Left colon (tissue), 2 donors: ENCODE measurements at places on chromosomes 4 and X.

GRCh38 chr4:166091912-166092510, 219.0 kb downstream of the TLL1 start:
- no peak for DNase-seq

- DNase-seq = no peak
Measured at GRCh38 chr4:106369456-106370060, 980 bp upstream of the GIMD1 start.

DNA sequence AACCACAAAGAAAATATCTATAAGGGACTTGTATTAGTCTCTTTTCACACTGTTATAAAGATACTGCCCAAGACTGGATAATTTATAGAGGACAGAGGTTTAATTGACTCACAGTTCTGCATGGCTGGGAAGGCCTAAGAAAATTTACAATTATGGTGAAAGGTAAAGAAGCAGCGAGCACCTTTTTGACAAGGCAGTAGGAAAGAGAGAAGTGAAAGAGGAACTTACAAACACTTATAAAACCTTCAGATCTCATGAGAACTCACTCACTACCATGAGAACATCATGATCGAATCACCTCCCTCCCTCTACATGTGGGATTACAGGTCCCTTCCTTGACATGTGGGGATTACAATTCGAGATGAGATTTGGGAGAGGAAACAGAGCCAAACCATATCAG, 856.0 kb downstream of the TRAM1L1 start:
- no peak for DNase-seq

DNA sequence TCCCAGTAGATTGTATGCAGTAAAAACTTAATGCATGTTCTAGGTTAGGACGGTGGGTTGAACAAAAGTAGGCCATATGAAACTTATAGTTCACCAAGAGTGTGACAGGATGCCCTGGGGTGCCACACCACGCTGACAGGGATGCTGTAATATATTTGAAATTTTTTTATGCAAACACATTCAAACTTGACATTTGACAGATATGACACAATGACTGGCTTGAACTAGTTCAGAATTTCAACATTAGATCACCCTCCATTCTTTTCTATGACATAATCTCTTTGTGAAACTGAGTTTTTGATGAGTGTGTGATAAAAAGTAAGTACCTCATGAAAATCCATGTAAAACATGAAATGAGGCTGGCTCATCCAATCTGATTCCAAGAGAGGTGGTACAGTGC, 198.4 kb downstream of the PALLD start:
- DNase-seq = no peak

GRCh38 chrX:9447906-9448305, 17.0 kb upstream of the TBL1X start:
- no peak for DNase-seq

GRCh38 chr4:23788460-23788859, 101.4 kb downstream of the PPARGC1A start:
- no peak for DNase-seq

DNA sequence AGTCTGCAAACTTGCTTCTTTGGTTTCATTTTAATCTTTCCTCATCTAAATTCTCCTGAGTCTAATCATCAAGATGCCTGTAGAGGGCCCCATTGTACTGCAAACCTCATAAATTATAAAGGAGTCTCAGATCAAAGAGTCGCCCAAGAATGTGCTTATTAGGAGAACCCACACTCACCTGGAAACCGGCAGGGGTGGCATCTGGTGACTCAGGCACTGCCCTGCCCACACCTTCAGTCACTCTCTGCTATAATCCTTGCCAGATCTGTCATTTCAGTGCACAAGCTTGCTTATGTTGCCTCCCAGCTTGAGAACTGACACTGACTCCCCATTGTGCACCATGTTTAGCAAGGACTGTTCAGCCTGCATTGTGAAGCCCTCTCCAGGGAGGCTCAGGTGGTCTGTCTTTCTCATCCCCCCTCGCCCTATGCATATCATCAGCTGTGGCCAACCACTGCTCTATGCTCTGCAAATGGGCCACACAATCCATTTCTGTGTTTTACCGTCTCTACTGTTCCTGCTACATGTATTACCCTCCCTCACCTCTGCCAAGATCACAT, 12.4 kb downstream of the EPGN start:
- peak; percentile 24 for DNase-seq

- no peak for DNase-seq
Measured at GRCh38 chrX:148070504-148070877, 89.4 kb downstream of the FMR1NB start.

DNA sequence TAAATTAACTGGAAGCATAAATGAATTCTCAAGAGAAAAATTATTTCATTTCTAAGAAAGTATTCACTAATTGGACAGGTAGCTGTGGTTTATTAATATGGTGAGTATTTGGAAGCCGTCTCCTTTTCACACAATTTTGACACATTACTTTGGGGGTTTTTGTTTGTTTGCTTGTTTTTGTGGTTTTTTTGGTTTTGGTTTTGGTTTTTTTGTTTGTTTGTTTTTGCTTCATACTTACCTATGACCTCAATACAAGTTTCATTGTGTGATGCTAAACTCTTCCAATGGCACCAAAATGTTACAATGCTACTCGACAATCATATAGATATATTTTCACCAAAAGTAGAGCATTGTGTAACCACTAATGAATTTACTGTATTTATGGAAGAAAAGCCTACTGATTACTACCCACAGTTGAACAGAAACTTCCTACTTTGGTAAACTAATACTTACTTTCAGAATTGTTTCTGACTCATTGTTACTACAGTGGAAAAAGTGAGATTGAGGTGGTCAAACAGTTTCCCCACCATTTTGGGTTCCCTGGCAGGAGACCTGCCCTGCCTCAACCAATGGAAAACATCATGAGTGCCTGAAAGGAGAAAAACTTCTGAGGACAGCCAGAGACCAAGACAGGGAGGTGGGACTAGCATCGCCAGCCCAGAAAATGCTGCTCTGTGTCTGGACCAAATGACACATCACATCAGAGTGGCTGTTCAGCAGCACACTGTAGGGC, 443.1 kb downstream of the HNRNPD start:
- DNase-seq = no peak

DNA sequence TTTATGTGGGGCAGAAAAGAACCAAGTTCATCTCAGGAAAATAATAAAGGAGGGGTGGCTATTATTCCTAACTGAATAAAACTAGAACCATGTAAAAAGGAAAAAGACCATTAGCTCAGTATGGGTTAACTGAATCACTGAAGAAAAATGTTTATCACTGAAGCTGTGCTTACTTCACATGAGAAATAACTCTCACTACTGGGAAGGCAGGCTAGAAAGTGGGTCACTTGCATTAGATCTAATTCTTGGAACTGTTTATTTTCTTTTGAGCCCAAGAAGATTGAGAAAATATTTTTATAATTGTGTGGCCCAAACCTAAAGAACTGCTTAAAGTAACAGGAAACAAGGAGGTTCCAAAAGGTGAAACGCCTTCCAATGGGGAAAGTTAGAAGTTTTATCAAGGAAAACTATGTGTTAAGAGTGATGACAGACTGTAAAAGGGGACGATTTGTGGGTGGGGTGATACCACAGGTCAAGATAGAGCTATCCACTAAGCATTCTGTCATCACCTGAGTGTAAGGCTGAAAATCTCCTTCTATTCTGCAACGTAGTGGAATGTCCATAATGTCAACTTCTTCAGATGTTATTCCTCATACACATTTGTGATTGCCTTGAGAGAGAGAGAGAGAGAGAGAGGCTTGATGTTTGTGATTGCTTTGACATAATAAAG, 1083.5 kb downstream of the PCDH7 start:
- no peak for DNase-seq

- DNase-seq = peak; percentile 72
Measured at GRCh38 chr4:184267673-184268583, 50.3 kb upstream of the ENPP6 start.

GRCh38 chrX:102345916-102346315, 93.9 kb downstream of the NXF2B start:
- peak; percentile 83 for DNase-seq

DNA sequence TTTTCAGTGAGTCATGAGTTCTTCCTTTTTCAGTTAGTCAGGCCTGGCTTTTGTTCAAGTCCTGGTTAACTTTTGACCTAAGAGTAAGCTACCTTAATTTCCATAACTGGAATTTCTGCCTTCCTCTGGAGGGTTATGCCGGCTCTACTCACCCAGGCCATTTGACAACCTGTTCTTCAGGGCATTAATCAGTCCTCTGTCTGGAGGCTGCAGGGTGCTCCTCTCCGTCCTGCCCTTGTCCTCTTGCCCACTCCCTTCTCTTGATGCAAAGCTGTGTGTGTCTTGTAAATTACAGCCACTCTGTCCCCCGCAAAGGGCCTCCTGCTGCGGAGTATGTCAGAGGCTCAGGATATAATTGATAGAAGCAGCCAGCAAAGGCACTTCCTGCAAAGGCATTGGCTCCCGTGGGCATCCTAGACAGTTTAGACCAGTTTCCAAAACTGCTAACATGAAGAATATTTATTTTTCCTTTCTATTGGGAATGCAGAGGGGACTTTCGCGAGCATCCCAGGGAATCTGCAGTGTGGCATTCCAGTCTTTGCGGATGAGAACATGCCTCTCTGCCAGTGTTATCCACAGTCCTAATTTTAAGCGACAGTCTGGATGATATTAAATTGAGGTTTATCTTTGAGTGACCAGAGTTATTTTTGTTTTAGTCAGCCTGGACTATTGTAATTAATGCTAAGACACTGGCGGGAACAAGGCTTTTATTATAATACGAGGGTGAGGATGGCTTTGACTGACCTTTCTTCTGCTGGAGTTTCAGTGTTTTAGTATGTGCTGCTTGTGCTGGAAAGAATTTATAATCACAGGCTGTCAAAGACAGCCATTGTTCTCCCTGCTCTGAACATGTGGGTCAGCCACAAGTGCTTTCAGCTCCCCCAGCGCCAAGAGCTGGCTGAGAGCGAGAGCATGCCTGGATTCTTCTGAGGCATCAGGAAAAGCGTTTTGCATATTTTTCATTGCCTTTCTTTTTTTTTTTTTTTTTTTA, 74.2 kb downstream of the LIMCH1 start:
- peak; percentile 45 for DNase-seq

GRCh38 chr4:9996319-9997110, 24.8 kb downstream of the SLC2A9 start:
- DNase-seq = peak; percentile 87

DNA sequence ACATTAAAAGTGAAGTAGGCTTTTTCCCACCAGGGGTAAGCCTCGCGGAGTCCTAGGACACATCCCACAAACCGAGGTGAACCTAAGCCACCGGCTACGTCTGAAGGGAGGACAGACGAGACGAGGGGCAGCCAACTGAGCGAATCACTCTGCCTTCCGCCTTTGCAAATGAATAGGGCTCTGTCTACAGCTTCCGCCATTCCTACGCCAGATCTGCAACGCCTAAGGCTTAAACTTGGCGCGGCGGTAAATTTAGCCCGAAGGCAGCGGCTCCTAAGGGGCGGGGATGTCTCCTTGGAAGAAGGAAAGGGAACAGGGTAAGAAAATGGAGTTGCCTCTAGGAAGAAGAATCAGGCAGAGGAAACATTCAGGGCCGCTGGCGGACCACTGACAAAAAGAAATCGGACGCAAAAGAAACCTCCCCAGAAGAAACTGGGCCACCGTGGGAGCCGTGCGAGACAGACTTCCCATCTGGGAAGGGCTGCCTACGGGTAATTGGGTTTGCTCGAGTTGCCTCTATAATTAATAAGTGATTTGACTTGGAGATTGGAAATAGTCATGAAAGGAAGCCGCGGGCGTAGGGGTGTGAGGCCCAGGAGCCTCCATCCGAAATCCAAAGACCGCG, 90.5 kb downstream of the BCOR start:
- DNase-seq = no peak

- no peak for DNase-seq
Measured at GRCh38 chr4:41211951-41212615, 2.3 kb downstream of the APBB2 start.

DNA sequence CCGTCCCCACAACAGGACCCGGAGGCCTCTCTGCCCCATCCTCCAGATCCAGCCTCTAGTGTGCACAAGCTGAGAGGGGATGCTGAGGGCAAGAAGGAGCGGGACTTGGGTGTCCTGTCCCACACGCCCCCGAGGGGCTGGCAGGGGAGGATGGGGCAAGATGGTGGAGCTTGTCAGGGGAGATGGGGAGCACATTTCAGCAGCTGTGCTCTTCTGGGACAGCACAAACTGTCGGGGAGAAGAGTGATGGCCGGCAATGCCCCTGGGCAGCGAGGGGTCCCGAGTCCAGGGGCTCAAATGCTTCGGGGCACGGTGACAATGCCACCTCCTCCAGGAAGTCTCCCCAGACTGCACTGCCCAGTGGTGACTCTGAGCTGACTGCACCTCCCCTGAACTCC, 134.5 kb downstream of the FAM53A start:
- DNase-seq = no peak

DNA sequence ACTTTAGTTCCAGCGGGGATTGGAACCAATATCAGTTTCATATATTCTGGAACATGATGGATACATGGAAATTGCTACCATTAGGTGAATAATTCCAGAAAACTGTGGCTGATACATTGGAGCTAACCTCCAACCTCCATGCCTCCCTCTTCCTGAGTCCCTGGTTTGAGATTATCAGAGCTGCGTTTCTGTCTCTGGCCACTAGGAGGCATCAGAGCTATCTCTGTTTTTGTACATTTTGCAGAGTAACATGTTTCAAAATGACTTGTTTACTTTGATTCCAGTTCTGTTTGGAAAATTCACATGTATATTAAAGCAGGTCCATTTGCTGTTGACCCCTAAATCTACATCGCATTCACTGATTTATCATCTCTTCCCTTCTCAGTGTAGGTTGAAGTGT, 2.4 kb upstream of the RAB40AL start:
- DNase-seq = no peak

DNA sequence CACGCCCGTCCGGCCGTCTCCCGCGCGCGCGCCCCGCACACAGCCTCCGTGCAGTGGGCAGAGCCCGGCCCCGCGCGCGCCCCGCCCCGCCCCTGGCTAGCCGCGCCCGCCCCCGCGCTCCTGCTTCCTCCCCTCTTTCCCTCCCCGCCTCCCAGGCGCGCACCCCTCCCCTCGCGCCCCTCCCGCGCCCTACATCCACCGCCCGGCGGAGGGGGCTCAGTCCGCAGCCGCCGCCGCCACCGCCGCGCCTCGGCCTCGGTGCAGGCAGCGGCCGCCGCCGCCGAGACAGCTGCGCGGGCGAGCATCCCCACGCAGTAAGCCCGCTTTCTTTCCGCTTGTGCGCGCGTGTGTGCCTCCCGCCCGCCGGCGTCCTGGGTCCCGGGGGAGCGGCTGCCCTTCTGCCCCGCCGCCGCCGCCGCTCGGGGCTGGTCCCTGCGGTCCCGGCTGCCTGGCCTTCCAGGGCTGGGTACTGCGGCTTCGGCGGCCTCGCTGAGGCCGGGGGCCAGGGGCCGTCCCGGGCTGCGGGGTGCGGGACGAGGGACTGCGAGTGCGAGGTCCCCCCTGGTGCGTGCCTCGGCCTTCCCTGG, at the start of gene FHL1:
TSS of gene FHL1 (plus strand) at position 219 of the 587 bp plus-strand sequence.
- peak; percentile 49 for DNase-seq

DNA sequence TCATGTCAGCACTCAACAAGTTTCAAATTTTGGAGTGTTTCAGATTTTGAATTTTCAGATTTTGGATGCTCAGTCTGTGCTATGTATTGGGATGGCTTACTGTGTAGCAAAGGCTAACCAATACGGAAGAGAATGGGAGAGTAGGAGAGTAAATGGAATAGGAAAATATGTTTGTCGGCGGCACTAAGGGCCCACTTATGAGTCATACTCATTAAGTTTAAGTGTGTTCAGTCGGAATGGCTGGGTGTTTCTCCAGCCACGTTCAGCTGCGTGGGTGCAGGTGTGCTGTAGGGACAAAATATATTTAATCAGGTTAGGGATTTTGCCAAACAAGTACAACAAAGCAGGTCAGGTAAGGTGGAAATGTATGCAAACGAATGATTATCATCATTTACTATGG, 13.6 kb downstream of the FTHL17 start:
- no peak for DNase-seq

GRCh38 chrX:155761185-155761584, 120.0 kb upstream of the VAMP7 start:
- DNase-seq = no peak

- DNase-seq = peak; percentile 79
Measured at GRCh38 chrX:41391606-41392005, 55.5 kb upstream of the NYX start.
